ENCODE measurements at places on chromosomes 3 and 15.

GRCh38 chr15:96703091-96703490 lies 372.6 kb downstream of the NR2F2 start:
- DNase-seq: no peak

DNA sequence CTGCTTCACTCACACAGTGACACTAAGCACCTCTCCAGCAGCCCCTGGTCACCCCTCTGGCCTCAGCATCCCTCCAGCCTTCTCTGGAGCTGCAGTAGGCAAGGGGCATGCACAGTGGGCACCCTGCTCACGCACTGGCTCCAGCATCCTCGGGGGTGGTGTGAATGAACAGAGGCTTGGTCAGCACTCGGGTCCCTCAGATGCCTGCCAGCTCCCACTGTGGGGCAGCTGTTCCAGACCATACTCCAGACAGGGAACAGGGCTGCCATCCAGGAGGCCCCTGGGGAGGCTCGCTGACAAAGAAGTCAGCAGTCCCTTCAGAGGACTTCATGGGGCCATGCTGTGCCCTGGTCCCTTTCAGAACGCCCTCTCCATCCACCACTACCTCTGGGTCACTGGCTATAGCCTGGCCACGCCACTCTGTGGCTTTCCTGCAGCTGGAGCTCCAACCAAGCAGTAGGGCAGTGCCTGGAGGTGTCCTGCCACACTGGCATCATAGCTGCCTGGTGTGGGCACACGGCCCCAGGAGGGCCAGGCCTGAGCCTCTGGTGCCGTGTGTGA lies 26.3 kb downstream of the ALS2CL start:
- no peak for DNase-seq

DNA sequence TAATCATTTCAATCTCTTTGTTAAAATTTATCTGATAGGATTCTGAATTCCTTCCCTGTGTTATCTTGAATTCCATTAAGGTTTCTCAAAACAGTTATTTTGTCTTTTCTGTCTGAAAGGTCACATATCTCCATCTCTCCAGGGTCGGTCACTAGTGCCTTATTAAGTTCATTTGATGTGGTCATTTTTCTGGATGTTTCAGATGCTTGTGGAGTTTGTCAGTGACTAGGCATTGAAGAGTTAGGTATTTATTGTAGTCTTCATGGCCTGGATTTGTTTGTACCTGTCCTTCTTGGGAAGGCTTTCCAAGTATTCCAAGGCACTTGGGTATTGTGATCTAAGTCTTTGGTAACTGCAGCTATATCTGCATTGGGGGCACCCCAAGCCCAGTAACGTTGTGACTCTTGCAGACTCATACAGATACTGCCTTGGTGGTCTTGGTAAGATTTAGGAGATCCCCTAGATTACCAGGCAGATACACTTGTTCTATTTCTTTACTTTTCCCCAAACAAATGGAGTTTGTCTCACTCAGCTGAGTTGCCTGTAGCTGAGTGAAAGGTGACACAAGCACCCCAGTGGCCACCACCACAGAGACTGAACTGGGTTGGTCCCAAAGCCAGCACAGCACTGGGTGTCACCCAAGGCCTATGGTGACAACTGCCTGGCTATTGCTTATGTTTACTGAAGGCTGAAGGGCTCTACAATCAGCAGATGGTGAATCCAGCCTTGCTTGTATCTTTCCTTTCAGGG lies 18.9 kb upstream of the SLC27A2 start:
- no peak for DNase-seq

DNA sequence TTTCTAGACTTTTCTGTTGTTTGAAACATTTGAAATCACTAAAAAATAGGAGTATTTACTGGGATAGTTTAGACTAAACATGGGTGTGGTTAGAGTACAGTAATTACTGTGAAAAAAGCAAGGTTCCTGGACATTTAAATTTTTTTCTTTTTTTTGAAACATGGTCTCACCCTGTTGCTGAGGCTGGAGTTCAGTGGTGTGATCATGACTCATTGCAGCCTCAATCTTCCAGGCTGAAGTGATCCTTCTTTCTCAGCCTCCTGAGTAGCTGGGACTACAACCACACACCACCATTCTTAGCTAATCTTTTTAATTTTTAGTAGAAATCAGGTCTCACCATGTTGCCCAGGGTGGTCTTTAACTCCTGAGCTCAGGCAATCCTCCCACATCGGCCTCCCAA lies 20.4 kb upstream of the CELF6 start:
- no peak for DNase-seq

- DNase-seq: no peak
These were observed 18.5 kb downstream of the PRR23E start for GRCh38 chr3:127211118-127212060.

- DNase-seq: no peak
These were observed 149.8 kb upstream of the IQSEC1 start for GRCh38 chr3:13222891-13223573.

DNA sequence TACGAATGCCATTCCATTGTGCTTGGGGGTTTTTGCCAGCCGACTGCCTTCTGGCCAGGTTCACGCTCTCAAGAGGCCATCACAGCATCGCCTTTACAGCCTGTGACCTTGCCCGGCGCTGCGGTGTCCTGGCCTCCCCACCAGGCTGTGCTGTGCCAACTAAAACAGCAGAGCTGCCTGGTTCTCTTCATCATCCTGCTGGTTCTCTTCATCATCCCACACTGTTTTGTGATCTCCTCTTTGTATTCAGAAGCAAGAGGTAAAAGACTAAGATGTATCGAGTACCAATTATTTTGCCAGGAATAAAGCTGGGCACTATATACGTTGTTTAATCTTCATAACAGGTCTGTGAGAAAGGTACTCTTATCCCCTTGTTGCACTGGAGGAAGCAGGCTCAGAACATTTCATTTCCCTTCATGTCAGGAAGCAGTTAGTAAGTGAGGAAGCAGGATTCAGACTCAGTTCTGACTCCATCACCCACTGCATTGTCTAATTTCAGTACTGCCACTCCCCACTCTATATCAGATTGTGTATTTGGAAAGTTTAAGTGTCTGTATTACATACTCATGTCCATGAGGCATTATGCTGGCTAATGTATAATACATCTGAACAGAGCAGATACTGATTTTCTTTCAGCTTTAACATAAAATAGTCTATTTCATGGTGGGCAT lies 92.7 kb downstream of the LRRC28 start:
- no peak for DNase-seq

- DNase-seq: no peak
These were observed 100.7 kb upstream of the SLC4A7 start for GRCh38 chr3:27584874-27585273.

Data from nucleus accumbens (tissue), 56 donors.